ENCODE measurements at places on chromosomes 3 and 15. TPM values are rescaled to one million over a fixed set of nuclear protein-coding genes. Genes with fewer than 3 reads are reported as not detected.

The SPESP1 gene
- 3.2 TPM for total RNA-seq

The CKMT1B gene
- not detected for total RNA-seq

The PLSCR2 gene
- total RNA-seq, result not detected

The AGBL1 gene
- total RNA-seq, result not detected

The C3orf22 gene
- not detected for total RNA-seq

The SLC28A1 gene
- 0.12 TPM for total RNA-seq

The ROBO2 gene
- 0.37 TPM for total RNA-seq

The DLEC1 gene
- 0.12 TPM for total RNA-seq

The GP9 gene
- not detected for total RNA-seq

The GPR27 gene
- total RNA-seq, result 0.12 TPM

The PIERCE2 gene
- total RNA-seq, result 1.6 TPM

The EPHB1 gene
- total RNA-seq, result 0.12 TPM

The FOXL2NB gene
- total RNA-seq, result 10.4 TPM

The UNC13C gene
- not detected for total RNA-seq

The FBXW12 gene
- not detected for total RNA-seq

The IQCF5 gene
- total RNA-seq, result not detected

The FBXO40 gene
- under 0.01 TPM for total RNA-seq

The NANOGP8 gene
- total RNA-seq, result not detected

The CCNB2 gene
- 21.4 TPM for total RNA-seq

The AMT gene
- total RNA-seq, result 0.66 TPM

The ACTC1 gene
- not detected for total RNA-seq

The SPCS1 gene
- total RNA-seq, result 59.9 TPM

The LIPC gene
- 0.37 TPM for total RNA-seq

The ROPN1 gene
- total RNA-seq, result not detected

The FAM43A gene
- total RNA-seq, result 15.5 TPM

The OSTN gene
- 0.12 TPM for total RNA-seq

The ITIH1 gene
- total RNA-seq, result not detected

The MEGF11 gene
- not detected for total RNA-seq

The LRRC31 gene
- not detected for total RNA-seq

The CDV3 gene
- 192 TPM for total RNA-seq

The HRG gene
- total RNA-seq, result not detected
